ENCODE measurements at places on chromosomes 1 and 21.

- no peak overlapping the region for H3K4me3 ChIP-seq
- H3K4me1 ChIP-seq: no peaks in the 10 kb centered on the region
- H3K36me3 ChIP-seq: no peaks in the 10 kb centered on the region
- DNase-seq: no peak
- H3K27me3 ChIP-seq: peaks cover 6% of the 10 kb centered on the region
Observed at GRCh38 chr1:192775631-192776030, 33.2 kb upstream of the RGS2 start.

DNA sequence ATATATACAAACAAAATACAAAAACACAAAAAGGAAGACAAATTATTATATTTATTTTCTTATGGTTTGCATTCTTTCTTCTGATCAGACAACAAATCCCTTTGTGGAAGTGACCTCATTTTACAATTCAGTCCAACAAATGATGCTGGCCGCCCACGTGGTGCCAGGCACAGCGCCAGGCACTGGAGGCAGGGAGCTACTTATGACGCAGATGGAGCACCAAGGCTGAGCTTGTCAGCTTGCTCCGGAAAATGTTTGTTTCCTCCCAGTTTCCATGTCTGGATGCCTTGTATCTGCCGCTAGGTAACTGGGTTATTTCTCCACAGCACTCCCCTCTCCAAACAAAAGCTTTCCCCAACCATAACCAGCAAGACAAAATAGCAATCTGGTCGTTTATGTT, 30.7 kb upstream of the CD34 start:
- H3K27ac ChIP-seq: no peak overlapping the region
- no peaks in the 10 kb centered on the region for H3K36me3 ChIP-seq
- H3K4me1 ChIP-seq: no peaks in the 10 kb centered on the region
- DNase-seq: no peak

GRCh38 chr1:236865818-236866155, 70.7 kb downstream of the MTR start:
- H3K27ac ChIP-seq: peak overlapping the region; percentile 62
- H3K27me3 ChIP-seq: no peaks in the 10 kb centered on the region
- no peak overlapping the region for H3K4me3 ChIP-seq
- H3K4me1 ChIP-seq: peaks cover 27% of the 10 kb centered on the region

GRCh38 chr1:219958875-219959417, 30.6 kb upstream of the SLC30A10 start:
- no peaks in the 10 kb centered on the region for H3K4me1 ChIP-seq
- H3K27ac ChIP-seq: no peak overlapping the region
- no peaks in the 10 kb centered on the region for H3K27me3 ChIP-seq
- no peak overlapping the region for H3K4me3 ChIP-seq
- DNase-seq: no peak
- no peaks in the 10 kb centered on the region for H3K36me3 ChIP-seq

DNA sequence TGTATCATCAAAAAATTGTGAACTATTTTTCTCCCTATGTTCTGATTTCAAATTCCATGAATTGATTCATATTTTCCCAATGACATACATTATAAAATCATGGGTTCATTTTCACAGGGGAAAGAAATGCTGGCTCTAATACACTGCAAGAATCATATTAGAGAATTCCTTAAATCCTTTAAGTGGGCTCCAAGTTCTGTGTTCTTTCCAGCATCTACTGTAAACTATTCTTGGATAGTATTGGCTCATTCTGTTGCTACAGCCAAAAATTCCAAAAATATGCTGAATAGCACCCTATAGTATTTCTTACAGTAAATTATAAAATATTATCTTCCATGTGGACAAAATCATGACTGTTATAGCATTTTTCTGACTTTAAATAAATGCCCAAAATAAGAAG, 19.0 kb upstream of the C1orf105 start:
- no peaks in the 10 kb centered on the region for H3K27me3 ChIP-seq
- H3K4me1 ChIP-seq: peaks cover 63% of the 10 kb centered on the region
- H3K36me3 ChIP-seq: no peaks in the 10 kb centered on the region
- no peak overlapping the region for H3K4me3 ChIP-seq

DNA sequence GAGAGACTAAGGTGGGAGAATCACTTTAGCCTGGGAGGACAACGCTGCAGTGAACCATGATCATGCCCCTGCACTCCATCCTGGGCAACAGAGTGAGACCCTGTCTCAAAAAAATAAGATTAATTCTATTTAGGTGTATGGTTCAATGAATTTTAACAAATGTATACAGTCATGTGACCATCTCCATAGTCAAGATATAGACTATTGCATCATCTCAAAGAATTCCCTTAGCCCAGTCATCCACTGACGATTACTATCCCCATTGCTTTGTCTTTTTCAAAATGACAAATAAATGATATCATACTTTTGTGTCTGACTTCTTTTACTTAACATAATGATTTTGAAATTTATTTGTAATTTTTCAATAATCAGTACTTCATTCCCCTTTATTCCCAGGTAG, 260.0 kb downstream of the LRRC7 start:
- no peak overlapping the region for H3K27ac ChIP-seq
- no peaks in the 10 kb centered on the region for H3K36me3 ChIP-seq
- H3K4me3 ChIP-seq: no peak overlapping the region
- DNase-seq: no peak
- no peaks in the 10 kb centered on the region for H3K27me3 ChIP-seq

- DNase-seq: no peak
- H3K36me3 ChIP-seq: no peaks in the 10 kb centered on the region
- H3K4me1 ChIP-seq: peaks cover 10% of the 10 kb centered on the region
- H3K27ac ChIP-seq: no peak overlapping the region
- no peak overlapping the region for H3K4me3 ChIP-seq
Observed at GRCh38 chr1:111733183-111733991, 5.8 kb downstream of the INKA2 start.

DNA sequence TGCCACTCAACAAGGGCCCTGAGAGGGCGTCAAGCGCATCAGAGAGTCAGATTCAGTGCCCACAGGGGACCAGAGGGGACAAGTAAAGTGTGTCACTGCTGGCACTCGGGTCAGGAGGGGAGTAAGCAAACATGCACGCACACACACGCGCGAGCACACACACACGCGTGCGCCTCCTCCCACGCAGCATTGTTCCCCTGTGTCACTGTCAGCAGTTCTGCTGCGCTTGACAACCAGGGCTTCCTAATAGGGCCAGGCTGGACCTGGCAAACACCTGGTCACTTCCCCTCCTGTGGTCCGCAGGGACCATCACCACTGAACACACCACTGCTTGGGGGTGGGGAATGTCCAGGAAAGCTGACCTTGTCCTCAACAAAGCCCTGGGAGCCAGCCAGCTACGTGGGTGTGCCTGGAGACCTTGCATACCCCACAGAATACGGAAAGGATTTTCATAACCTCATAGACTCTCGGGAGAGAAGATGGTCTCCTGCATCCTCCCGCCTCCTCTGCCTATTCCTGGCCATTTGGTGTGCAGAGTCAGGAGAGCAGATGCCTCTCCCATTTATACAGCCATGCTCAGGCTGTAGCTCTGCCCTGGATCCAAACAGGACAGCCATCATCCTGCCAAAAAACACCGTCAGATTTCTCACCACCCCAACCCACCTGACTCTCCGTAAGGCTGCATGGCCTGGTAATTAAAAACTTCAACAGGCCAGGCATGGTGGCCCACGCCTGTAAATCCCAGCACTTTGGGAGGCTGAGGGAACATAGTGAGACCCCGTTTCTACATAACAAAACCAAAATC, 73.2 kb downstream of the SSBP3 start:
- peaks cover 11% of the 10 kb centered on the region for H3K36me3 ChIP-seq
- no peaks in the 10 kb centered on the region for H3K27me3 ChIP-seq
- H3K4me3 ChIP-seq: no peak overlapping the region
- H3K4me1 ChIP-seq: peaks cover 64% of the 10 kb centered on the region
- DNase-seq: no peak

GRCh38 chr1:212166644-212167043, 118.6 kb upstream of the PPP2R5A start:
- H3K36me3 ChIP-seq: no peaks in the 10 kb centered on the region
- no peak overlapping the region for H3K4me3 ChIP-seq
- H3K27ac ChIP-seq: no peak overlapping the region
- DNase-seq: no peak

DNA sequence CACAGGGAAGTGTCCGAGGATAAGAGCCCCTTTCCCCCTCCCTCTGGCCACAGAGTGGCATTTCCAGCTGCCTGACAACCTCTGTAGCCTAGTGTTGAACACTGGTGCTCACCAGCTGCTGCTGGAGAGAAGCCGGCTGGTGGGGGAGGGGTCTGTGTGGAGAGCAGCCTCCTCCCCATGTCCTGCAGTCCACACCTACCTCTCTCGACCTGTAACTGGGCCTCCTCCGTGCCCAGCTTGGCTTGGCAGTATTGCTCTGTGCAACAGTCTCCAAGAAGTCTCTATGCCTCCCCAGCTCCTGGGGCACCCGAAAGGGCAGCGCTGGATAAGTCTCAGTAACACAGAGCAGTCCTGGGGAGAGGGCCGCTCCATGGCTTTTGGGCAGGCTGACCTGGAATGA, 17.0 kb downstream of the PAPPA2 start:
- no peak overlapping the region for H3K27ac ChIP-seq
- no peaks in the 10 kb centered on the region for H3K36me3 ChIP-seq
- H3K27me3 ChIP-seq: no peaks in the 10 kb centered on the region
- DNase-seq: no peak

DNA sequence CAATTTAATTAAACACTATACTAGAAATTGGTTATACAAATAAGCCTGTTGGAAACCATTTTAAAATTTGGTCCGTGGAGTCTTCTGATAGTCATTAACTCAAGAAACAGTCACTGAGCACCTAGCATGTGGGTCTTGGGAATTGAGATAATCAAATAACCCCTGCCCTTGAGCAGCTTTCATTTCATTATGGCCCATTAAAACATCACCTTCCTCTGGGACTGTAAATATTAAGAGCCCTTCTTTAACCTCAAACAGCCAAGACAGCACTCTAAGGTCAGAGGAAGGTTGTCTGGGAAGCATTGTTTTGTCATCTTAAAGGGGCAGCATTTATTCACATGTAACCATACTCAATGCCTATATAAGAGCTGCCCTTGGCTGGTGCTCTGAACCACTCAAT, 610.3 kb upstream of the USP24 start:
- DNase-seq: no peak
- no peak overlapping the region for H3K27ac ChIP-seq
- no peaks in the 10 kb centered on the region for H3K4me1 ChIP-seq

DNA sequence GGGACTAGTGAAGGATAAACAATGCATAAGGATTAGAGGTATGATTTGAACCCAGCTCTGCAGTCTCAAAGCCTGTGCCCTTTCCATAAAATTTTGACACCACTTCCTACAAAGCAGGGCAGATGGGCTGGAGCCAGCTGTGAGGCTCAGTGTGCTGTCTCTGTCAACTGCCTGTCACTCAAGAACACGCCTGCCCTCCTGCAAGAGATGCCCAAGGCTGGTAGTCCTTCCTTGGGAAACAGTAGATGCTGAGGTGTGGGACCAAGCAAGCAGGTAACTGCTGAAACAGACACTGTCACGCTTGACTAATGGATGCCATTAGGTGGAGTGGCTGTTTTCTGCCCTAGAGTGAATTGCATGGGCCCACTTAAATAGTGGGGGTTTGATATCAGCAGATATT, 402.0 kb downstream of the PTPRU start:
- no peak overlapping the region for H3K4me3 ChIP-seq
- peaks cover 20% of the 10 kb centered on the region for H3K27me3 ChIP-seq
- no peaks in the 10 kb centered on the region for H3K4me1 ChIP-seq

DNA sequence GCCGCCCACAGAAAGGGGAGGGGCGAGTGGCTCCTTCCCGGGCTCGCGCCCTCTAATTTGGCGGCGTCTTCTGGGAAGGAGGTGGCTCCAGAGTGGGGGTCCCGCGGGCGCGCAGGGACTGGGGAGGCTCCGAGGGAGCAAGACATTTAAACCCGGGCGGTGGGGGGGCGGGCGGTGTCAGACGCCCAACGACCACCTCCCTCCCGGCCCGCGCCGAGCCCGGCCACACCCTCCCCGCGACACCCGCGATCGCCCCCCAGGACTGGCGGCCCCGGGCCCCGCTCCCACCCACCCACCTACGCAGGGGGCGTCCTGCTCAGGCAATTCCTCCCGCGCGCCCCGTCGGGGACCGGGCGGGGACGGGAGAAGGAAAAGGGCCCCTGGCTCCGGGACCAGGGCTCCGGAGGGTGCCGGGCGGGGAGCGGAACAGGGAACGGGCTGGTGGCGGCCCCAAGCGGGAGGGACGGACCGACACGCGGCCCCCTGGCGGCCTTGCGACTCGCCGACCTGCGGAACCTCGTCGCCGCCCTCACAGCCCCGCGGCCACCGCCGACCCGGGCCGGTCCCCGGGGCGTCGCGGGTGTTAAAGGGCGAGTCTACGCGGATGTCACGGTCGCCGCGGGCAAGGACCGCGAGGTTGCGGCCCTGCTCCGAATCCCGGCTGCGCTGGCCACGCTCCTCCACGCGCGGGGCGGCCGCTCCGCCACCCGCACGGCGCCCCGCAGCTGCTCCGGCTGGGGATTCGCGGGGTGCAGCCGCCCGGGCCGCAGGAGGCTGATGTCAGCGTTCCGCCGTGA, 94.0 kb upstream of the FMN2 start:
- peaks cover 68% of the 10 kb centered on the region for H3K27me3 ChIP-seq
- H3K4me3 ChIP-seq: peak overlapping the region; percentile 35
- no peak overlapping the region for H3K27ac ChIP-seq
- no peaks in the 10 kb centered on the region for H3K36me3 ChIP-seq
- no peak for DNase-seq
- H3K4me1 ChIP-seq: peaks cover 6% of the 10 kb centered on the region

DNA sequence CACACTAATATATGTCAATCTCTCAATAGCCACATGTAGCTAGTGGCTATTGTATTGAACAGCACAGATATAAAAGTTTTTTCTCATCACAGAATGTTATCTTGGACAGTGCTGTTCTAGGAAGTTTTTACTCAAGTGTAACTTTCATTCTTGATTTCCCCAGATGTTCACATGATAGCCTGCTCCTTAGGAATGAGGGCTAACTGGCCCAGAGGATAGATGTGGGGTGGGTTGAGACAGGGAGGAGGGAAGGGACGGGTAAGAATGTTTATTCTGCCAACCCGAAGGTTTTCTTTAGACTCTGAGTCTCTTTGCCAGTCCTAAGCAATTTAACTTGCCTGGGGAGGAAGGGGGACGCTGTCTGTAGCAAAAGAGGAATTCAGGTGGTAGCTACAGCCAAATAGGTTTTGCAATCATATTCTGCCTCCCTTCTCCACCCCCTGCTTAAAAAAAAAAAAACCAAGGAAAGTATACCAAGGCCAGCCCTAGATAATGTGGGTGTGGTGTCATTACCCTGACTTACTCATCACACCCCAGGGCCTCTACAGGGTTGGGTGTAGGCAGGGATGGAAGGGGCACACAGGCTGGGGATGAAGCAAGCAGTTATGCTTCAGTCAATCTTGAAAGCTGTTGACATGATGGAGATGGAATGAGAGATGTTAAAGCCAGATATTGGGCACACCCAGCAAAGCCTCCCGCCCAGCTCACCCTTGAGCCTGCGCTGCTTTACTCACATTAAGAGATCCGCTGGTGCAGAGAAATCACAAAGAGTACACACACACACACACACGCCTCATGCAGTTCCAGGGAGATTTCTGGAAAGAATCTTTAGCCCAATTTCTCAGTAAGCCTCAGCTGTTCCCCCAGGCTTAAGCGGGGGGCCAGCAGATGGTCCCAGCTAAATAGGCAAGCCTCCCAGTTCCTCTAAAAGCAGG, 59.9 kb downstream of the PLXNA2 start:
- H3K4me1 ChIP-seq: peaks cover 6% of the 10 kb centered on the region
- H3K27ac ChIP-seq: no peak overlapping the region
- no peak overlapping the region for H3K4me3 ChIP-seq
- H3K27me3 ChIP-seq: peaks cover 16% of the 10 kb centered on the region
- no peaks in the 10 kb centered on the region for H3K36me3 ChIP-seq

All from activated T-cell treated with anti-CD3 and anti-CD28 coated beads, Interleukin-2, amount 50 U/mL, for 24 hours (primary cell).